ENCODE measurements at places on chromosomes 1 and 21. TPM values are rescaled to one million over a fixed set of nuclear protein-coding genes. Genes with fewer than 3 reads are reported as not detected.

GRCh38 chr1:98325646-98326440, 335.7 kb upstream of the SNX7 start:
- peak; percentile 90 for DNase-seq

C4BPB gene
- total RNA-seq = not detected

- DNase-seq = no peak
Measured at GRCh38 chr1:38623529-38623928, 236.0 kb downstream of the RRAGC start.

DNA sequence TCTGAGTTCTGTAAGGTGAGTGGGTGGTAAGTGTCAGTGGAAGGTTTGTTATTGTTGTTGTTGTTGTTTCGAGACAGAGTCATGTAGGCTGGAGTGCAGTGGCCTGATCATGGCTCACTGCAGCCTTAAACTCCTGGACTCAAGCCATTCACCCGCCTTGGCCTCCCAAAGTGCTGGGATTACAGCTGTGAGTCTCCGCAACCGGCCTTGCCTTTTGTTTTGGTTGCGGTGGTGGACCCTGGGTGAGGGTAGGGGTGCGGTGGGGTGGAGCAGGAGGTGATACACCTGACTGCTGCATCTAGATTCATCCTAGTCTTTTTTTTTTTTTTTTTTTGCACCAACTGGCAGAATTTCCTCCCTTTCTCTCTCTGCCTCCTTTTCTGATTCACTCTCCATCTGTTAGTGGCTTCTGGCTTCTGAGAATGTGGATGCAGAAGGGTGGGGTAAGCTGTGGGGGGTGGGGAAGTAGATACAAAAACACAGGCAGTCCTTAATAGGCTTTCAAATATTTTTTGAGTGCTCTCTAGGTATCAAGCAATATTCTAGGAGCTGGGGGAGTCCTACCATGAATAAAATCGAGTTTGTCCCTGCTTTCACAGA, 4.6 kb upstream of the GMEB1 start:
- no peak for DNase-seq

- no peak for DNase-seq
Measured at GRCh38 chr1:183620311-183620710, 15.3 kb downstream of the ARPC5 start.

KCNK2 gene
- 145 TPM for total RNA-seq

Data from GM23248 (cell line).